AG09309 (cell line): ENCODE measurements at places on chromosomes 5 and 9.

DNA sequence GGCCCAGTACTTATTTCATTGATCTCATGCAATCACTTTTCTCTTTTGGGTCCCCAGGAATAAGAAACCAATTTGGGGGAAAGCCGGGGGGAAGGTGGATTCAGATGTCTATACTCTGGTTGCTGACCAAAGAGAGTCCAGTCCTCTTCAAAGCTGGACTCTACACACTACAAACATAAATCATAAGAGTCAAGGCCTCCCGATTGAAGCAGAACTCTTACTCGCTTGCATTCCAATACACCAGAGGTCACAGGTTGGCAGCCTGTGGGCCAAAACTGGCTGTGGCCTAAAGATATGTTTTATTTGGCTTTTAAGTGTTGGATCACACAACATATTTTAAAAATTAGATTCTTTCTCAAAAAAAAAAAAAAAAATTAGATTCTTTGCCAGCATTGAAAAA lies 311.4 kb upstream of the MSX2 start:
- no peak for DNase-seq

DNA sequence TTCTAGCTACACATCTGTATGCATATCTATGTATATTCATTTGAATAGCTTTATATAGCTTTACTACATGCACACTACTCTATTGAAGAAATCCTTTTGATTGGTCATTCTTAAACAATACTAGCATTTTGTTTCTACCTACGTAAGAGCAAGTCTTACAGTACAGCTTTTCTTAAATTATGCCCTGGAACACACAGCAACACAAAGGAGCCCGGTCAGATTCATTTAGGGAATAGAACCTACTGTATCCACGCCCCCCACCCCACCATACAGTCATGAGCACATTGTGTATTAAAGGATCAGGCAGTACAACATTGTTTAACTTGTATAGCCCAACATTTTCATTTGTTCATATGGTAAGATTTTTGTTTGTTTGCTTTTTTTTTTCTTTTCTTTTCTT lies 162.8 kb downstream of the GIN1 start:
- DNase-seq, result no peak

DNA sequence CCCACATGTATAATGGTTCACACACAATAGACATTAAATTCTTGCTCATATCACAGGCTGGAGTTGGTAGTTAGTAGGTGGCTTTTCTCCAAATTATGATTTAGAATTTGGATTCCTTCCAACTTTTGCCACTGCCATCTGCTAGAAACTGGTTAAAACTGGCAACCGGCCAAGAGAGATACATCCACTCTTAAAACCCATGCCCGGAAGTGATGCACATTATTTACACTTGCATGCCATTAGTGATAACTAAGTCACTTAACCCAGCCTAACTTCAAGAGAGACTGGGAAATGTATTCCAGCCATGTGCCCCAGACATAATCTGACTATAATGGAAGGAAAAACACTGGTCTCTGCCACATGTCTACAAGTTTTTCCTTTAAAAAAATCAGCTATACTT lies 395.7 kb upstream of the SEMA6A start:
- no peak for DNase-seq

DNA sequence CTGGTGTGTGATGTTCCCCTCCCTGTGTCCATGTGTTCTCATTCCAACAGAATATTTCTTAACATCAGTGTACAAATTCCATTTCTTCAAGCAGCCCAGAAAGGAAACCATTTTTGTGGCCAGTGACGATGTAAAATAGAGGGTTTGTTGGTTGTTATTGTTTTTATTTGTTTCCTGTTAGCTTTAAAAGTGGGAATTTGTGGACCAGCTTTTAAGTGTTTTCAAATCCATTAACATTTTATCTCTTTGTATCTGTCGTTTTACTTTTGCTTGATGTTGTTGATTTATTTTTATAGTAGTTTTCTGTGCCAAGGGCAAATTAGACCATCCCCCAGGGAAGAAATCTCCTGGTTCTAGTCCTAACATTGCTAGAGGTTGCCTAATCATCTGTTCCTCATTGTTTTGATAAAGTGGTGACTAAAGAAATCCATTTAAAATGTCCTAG lies 100.0 kb downstream of the GDNF start:
- no peak for DNase-seq

DNA sequence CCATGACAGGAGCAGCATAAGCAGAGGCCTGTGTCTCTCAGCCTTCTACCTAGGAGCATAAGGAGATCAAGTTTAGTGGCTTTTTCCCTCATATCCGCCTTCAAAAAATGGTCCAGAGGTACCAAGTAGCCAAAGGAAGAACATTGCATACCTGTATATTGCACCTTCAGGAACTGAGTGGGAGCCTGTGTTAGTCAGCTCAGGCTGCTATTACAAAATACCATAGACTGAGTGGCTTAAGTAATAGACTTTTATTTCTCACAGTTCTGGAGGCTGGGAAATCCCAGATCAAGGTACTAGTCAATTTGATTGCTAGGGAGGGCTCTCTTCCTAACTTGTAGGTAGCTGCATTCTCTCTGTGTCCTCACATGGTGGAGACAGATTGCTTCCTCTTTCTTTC lies 597.4 kb upstream of the PTGER4 start:
- no peak for DNase-seq

DNA sequence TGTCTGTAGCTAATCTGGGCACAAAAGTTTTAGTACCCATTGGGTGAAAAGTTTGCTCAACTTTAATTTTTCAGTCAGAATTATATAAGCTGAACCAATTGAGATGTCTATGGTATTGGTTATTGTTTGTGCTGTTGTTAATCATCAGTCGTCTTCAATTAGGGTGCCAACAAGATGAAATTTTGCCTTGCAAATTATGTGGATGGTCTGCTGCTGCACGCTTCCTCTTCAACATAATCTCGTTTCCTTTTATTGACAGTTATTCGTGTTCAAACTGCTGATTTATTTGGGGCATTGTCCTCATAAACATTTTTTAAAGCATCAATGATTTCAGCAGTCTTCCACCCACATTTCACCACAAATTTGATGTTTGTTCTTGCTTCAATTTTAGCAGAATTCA lies 194.0 kb downstream of the HTR1A start:
- no peak for DNase-seq

DNA sequence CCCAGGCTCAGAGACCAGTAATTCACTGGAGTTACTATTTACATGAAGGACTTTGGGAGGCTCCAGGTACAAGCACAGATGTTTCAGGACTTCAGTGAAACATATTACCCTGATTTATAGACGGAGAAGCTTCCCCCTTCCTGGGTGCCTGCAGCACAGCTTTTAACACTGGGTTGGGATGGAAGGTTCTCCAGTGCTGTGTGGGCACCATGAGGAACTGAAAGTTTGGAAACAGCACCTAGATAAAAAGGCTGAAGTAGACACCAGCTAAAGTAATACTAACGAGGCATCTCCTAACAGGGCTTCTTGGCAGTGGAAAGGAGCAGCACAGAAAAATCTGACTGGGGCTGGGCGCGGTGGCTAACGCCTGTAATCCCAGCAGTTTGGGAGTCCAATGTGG lies 70.7 kb downstream of the GCNT1 start:
- no peak for DNase-seq

DNA sequence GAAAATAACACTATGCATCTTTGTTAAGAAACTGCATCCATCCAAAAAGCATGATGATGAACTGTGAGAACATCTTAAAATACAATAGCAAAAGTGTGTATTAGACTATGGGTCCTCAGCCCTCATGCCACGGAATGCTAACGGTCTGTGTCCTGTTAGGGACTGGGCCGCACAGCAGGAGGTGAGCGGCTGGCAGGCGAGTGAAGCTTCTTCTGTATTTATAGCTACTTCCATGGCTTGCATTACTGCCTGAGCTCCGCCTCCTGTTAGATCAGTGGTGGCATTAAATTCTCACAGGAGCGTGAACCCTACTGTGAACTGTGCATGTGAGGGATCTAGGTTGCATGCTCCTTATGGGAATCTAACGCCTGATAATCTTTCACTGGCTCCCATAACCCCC lies 129.8 kb downstream of the NXNL2 start:
- no peak for DNase-seq

DNA sequence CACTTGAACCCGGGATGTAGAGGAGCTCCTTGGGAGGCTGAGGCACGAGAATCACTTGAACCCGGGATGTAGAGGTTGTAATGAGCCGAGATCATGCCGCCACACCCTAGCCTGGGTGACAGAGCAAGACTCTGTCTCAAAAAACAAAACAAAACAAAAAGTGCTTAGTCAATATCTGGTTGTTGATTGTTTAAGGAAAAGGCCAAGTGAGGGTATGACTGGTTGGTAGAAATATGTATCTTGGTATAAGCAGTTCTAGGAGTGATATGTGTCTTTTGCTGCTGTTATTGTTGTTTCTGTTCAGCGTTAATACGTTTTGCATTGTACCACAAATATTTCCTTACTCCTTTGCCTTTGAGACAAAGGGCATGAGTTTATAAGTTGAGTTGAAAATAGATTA lies 210.7 kb upstream of the DMRT1 start:
- no peak for DNase-seq

GRCh38 chr9:127570533-127571111 lies 41.5 kb upstream of the STXBP1 start:
- DNase-seq, result no peak

DNA sequence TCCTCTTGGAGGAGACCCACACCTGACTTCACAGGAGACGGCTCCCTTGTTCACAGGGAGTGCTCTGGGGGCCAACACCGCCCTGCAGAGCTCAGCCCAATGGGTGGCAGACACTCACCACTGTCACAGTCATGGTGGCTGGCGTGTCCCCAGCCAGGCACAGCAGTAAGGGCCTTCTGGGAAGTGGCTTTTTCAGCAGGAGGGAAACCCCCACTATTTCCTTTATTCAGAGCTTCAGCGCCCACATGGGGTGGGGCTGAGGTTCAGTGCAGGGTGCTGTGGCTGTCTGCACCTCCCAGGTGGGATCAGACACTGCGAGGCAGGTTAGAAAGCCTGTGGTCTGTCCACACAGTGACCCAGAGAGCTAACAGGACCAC lies 3.6 kb upstream of the SNAPC4 start:
- no peak for DNase-seq

DNA sequence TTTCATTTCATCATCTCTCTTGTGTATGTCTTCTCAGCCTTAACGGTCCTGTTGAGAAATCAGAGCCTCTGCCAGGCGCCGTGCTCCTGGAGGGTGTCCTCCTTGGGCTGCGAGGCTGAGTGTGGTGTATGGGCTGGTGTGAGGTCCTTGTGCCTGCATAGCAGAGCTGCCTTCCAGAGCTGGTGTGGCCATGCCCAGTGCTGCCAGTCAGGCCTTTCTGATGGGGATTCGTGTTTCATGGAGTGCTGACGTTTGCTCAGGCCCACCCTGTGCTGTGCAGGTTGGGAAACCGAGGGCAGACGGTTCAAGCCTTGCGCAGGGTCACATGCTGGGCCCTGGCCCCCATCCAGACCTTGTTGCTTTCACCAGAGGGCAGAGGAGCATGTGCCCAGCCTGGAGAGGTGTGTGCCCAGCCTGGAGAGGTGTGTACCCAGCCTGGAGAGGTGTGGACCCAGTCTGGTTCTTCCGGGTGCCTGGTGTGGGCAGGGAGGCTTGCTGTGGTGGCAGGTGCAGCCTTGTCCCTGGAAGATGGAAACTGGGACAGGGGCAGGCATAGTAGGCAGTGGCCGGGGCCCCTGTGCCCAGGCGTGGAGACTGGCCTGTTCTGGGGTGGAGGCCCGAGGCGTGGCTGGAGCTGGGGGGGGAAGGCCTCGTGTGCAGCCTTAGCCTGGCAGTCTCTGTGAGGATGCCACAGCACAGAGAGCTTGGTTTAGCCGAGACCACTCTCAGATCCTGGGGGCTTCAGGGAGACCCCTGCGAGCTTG lies 84.0 kb downstream of the RXRA start:
- DNase-seq, result no peak

GRCh38 chr5:157283434-157283833 lies 17.5 kb downstream of the CYFIP2 start:
- DNase-seq, result no peak
